Kidney (tissue), 22 donors: ENCODE measurements at places on chromosomes 2 and 18. TPM values are rescaled to one million over a fixed set of nuclear protein-coding genes. Genes with fewer than 3 reads are reported as not detected.
A peak's percentile ranks its signal among the peaks of the same experiment; 100 is the strongest.

SPATA3 gene
- not detected for total RNA-seq

LINC00305 gene
- total RNA-seq, result not detected

DNA sequence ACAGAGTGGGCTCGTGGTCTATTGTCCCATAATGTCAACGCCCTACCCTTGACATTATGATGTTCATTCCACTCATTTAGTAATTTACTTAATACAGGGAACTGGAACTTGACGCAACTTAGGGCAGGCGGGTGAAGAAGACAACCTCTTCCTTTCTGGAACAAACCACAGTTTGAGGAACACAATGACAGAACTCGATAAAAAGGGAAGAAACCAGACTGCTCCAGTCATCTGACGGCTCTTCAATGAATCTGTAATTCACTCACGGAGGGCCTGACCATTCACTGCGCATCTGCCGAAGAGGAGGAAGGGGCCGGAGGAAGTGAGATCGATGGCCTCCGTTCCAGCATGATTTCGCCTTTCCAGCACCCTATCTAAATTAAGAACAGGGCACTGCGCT is 83.2 kb downstream of the BCL2 start:
- no peak for DNase-seq
- H3K4me3 ChIP-seq, result no peak overlapping the region

DNA sequence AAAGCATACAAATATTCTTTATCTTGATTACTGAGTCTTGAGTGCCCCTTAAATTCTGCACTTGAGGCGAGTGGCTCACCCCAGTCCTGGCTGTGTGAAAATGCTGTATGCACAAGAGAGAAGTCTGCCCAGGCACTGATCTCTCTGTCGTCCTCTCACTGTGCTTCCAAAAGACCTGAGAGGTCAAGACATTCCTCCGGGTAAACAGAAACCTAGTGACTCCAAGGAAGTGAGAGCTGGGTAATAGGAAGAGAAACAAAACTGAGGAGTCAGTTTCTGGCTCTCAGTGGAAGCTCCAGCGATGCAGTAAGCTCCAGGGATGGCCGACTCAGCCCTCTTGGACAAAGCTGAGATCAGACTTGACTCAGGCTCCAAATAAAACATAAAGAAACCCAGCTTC is 70.9 kb downstream of the AAK1 start:
- DNase-seq, result no peak
- no peaks in the 10 kb centered on the region for H3K27me3 ChIP-seq

DNA sequence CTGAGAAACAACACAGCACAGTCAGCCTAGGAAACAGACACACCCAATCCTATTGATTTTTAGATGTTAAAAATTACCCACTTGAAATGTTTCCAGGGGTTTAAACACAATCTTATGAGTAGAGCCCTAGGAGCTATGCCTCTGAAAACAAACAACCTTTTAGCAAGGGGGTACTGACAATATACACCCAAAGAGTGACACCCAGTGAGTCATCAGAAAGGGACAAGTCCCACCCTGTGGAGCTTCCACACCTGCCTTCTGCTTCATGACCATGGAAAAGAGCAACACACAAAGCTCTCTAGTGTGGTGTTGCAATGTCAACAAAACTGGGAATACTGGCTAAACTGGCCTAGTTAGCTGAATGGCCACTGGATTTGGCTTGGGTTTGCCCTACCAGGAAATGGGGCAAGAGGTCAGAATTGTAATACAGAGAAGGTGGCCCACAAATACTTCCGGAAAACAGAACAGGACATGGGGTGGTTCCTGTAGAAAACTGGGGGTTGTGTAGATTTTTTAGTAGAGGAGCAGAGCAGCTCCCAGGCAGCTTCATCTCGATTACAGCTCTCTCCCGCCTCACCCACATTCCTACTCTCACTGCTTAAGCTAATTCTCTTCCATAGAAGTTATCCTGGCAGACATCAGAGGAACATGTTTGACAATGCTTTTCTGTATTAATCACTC is 98.2 kb downstream of the GAREM1 start:
- H3K27me3 ChIP-seq, result no peaks in the 10 kb centered on the region
- peaks cover 5% of the 10 kb centered on the region for H3K4me1 ChIP-seq
- peak overlapping the region; percentile 19 for H3K27ac ChIP-seq
